ENCODE measurements at places on chromosomes 7 and 10.

- DNase-seq = peak; percentile 23
Observed at GRCh38 chr10:61140765-61141392, 196.9 kb upstream of the RHOBTB1 start.

GRCh38 chr10:35079265-35079664, 10.9 kb downstream of the CUL2 start:
- DNase-seq = no peak

DNA sequence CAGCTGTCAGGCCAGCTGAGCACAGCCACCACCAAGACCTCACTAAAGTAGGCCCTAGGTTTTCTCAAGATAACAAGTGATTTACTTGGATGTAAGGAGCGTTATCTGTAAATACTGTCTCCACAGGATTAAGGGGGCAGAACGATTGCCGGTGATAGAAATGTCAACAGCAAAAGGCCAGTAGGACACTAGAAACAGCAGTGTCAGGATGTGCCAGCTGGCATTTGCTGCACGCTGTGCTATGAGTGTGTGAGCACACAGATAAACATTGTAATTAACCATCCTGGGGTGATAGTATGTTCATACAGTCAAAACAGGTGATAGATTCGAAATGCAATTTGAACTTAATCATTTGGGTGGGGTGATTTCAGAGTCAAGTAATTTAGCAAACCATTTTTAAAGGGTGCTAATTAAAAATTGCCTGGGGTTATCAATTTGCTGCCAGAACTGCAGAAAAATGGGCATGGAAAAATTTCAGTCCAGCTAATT, 36.3 kb upstream of the NOBOX start:
- DNase-seq = no peak

- no peak for DNase-seq
Observed at GRCh38 chr10:72615970-72616369, 9.9 kb downstream of the MICU1 start.

- DNase-seq = no peak
Observed at GRCh38 chr10:5491477-5491876, 7.9 kb downstream of the CALML5 start.
